NCI-H1092 treated with DMSO at 0.1 percent for 48 hours (cell line): ENCODE measurements at places on chromosomes 4 and X.

DNA sequence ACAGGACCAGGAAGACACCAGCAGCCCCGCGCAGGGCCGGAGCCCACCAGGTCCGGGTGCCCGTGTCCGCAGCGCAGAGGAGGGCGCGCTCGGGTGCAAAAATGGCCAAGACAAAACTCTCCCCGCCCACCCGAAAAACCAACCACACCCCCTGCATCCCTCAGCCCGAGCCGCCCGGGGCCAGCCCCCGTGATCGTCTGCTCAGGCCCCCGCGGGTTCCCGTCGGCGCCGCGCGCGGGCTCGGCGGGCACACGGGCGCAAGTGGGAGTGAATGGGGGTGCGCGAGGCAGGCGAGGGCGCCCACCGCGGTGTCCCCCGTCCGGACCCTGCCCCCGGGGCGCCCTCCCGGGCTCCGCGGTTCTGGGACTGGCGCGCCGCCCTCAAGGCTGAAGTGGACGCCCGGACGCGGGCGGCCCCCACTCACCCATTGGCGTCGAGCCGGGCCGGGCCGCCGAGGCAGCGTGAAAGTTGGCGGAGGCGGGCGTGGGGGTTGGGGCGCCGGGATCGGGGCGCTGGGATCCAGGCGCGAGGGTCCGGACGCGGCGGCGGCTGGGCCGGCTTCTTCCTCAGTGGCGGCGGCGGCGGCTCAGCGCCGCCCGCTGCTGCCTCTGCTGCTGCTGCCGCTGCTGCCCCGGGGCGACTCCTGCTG, 393 bp downstream of the SH3KBP1 start:
- no peak for DNase-seq

GRCh38 chr4:174600391-174600790, 78.1 kb upstream of the HPGD start:
- no peak for DNase-seq

- DNase-seq, result no peak
Observed at GRCh38 chrX:101550751-101551379, 518 bp downstream of the ARMCX1 start.

GRCh38 chr4:169668069-169668721, 47.8 kb downstream of the CLCN3 start:
- DNase-seq, result no peak

DNA sequence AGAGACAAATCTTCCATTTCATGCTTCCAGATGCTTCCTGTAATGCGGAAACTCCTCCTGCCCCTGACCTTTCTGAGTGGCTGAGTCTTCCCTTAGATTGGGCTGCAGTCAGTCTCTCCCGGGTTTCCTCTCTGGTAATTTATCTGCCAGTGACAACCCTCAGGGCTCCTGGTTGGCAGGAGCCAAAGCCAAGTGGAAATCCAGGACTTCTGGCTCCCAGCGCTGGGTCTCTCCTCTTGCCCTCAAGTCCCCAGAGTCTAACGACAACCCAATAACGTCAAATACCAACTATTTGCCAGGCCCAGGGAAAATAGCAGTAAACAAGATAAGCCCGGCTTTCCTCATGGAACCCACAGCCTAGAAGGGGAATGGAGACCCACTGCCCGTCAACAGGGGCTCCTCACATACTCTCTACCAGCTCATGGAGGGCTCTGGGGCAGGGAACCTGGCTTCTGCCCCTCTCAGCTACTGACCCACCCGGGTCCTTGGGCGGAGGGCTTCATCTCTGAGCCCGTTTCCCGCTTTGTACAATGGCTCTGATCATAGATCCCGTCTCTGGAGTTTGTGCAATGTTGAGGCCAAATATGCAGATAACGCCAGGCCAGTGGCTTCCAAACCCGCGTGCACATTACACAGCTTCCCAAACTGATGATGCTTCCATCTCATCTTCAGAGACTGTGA, 1.1 kb upstream of the TBC1D14 start:
- no peak for DNase-seq

DNA sequence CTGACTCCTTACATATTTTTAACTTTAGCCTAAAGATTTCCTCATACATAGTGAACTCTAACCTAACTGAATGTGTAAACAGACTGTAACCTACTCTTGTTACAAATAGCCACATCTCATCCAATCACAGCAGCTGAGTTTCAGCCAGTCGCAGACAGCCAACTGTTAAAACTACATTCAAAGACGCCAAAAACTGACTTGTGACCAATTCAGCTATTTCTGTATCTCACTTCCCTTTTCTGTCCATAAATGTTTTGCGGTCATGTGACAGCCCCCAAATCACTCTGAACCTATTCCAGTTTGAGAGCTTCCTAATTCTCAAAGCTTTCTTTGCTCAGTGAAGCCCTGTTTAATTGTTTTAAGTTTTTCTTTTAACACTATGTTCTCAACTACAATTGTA, 2731.9 kb downstream of the ARAP2 start:
- DNase-seq, result no peak

DNA sequence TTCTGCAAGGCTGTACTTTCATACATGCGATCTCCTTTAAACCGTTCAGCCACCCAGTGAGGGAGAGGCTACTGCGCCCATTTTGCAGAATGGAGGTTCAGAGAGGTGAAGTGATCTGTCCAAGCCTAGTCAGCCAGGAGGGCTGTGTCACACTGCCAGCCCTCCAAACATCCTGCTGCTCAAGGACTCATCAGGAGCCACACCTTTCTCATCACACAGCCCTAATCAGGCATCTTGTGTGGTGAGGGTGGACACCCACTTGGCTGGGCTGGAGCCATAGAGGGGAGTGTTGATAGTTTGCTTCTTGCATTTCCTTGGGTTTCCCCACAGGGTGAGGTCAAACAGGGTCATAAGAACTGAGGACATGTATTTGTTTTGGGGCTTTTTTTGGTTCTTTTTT, 5.4 kb upstream of the CXCR3 start:
- no peak for DNase-seq
